Left ventricle myocardium superior (tissue), 1 donor: ENCODE measurements at places on chromosomes 16 and 17. TPM values are rescaled to one million over a fixed set of nuclear protein-coding genes. Genes with fewer than 3 reads are reported as not detected.

CLEC16A gene
- 20.6 TPM for total RNA-seq

RNF43 gene
- 6.6 TPM for total RNA-seq

DNA sequence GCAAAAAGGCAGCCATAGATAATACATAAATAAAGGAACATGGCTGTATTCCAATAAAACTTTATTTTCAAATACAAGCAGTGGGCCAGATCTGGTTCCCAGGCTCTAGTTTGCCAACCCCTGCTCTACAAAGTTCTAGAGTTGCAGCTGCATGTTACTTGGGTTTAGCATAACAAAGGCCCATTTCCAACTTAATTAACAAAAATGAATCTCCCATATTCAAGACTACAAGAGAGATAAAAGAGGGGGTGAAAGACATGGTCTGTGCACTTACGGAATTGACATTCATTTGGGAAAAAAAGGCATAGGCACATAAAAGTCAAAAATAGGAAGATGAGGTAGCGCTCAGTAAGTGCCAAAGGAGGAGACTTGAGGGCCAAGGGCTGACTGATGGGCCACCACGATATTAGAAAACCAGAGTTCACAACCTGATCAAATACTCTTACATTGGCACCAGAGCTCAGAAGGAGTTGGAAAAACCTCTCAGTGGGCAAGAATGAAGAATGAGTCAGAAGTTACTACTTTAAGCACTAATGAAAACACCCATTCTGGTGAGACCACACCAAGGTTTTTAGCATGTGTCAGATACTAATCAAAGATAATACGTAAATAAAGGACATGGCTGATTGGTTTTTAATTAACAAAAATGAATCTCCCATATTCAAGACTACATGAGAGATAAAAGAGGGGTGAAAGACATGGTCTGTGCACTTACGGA lies 164.0 kb downstream of the VPS53 start:
- no peak for DNase-seq

GRCh38 chr16:89919535-89920406 lies 1.1 kb downstream of the MC1R start:
- no peak for DNase-seq

CHMP6 gene
- 19.5 TPM for total RNA-seq

GRCh38 chr17:76383546-76384221 lies 725 bp upstream of the SPHK1 start:
- peak; percentile 77 for DNase-seq

DNA sequence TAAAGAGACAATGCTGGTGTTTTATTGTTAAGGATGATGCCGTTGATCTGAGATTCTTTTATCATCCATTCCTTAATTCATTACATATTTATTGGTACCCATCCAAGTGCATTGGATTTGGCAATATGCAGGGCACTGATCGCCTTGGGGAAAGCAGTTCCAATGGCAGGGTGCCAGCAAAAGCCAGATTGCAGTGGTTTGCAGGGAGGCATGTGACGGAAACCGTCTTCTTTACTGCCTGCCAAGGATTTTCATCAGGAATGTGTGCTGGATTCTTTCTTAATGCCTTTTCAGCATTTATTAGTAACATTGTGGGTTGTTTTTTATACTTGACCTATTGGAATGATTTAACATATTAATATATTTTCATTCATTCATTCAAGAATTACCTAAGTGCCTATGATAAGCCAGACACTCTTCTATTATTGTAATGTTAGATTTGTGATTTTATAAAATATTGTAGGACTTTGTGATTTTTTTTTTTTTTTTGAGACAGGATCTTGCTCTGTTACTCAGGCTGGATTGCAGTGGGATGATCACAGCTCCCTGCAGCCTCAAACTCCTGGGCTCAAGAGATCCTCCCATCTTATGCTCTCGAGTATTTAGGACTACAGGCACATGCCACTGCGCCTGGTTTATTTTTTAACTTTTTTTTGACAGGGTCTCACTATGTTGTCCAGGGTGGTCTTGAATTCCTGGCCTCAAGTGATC lies 93.4 kb upstream of the TNRC6A start:
- DNase-seq, result peak; percentile 79

- no peak for DNase-seq
Observed at GRCh38 chr16:5523829-5524228, 426.2 kb upstream of the EEF2KMT start.

DNA sequence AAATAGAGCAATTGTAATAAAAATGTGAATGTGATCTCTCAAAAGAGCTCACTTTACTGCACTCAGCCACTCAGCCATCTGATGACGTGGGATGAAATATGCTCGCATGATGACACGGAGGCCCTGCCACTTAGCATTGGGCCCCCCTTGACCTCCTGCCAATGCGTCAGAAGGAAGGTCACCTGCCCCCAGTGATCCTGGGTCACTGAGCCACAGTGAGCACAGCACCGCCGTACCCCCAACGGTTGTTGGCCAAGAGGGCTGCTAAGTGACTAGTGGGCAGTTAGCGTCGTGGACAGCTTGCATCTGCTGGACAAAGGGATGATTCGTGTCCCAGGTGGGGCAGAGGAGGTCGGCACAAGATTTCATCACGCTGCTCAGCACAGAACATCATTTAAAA lies 22.9 kb downstream of the ZC3H18 start:
- DNase-seq, result no peak

CCL8 gene
- 0.40 TPM for total RNA-seq

DNA sequence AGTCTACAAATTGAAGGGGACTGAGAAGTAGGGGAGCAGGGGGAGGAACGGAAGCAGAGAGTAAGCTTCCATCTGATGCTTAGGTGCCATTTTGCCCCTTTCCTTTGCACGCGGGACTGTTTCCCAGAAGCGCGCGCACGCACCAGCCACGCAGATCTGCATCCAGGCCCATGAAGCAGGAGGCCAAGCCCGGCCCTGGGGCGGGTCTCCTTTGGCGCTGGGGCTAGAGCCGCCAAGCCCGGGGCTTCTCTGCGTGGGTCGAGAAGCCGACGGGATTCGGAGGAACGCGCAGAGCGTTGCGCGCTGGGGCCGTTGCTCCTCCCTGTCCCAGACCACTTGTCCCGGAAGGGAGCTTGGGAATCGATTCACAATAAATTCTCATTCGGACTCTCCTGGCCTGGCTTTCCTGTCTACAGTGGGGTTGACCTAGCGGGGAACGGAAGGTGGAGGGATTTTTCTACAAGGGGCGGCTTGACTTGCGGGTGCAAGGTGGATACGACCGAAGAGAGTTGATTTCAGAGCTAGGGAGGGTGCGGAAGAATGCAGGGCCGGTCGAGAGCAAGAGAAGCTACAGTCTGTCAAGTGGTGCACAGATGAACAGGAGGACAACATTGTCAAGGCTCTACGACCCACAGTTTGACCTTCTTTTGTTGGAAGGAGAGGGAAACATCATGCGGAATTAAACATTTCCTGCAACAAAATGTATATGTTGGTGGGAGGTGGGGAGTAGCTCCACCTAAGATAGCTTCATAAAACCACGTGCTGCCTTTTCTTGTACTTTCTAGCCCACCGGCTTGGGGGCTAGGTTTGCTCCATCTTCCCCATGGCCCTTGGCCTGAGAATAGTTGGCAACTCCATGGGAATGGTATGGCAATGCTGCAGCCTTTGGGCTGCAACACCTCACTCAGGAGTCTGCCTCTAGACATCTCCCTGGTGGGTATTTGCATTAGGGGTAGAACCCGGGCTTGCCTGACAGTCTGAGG lies 4.5 kb downstream of the HOXB9 start:
- no peak for DNase-seq

NETO2 gene
- 2.3 TPM for total RNA-seq

DNA sequence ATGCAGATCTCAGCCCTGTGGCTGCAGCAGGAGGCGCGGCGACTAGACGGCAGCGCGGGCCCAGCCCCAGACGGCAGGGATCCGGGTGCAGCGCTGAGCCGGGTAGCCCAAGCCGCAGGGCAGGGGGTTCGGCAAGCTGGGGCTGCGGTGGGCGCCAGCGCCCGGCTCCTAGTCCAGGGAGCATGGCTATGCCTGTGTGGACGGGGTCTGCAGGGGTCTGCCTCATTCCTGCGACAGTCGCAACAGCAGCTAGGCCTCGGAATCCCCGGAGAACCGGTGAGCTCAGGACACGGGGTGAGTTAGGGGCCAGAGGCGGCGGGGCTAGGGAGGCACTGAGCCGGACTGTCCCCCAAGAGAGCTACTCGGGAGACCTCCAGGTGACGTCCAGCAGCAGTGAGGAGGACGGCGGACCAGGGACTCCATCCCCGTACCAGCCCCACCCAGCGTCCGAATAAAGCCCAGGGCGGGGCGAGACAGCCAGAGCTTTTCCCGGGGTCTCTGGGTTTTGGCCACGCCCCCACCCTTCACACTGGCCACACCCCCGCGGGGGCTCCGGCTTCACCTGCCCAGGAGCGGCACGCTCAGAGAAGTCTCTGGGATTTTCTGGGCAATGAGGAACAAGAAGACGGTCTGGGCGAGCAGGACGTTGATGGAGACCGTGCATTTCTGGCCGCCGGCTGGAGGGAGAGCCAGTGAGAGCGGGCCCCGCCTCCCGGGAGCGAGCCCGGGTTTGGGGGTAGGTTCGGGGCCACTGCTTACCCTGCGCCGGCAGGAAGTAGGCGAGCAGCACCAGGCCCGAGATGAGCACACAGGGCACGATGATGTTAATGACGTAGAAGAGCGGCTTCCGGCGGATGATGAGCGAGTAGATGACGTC lies 1.1 kb downstream of the C17orf107 start:
- DNase-seq, result peak; percentile 40
